Stimulated activated memory B cell treated with anti-CD40 and anti-IgM and Interleukin-4, amounts not matched to agents 10 μg/mL and 1 μg/mL and 100 μg/mL, for 72 hours (primary cell): ENCODE measurements at places on chromosomes 5 and 9.

DNA sequence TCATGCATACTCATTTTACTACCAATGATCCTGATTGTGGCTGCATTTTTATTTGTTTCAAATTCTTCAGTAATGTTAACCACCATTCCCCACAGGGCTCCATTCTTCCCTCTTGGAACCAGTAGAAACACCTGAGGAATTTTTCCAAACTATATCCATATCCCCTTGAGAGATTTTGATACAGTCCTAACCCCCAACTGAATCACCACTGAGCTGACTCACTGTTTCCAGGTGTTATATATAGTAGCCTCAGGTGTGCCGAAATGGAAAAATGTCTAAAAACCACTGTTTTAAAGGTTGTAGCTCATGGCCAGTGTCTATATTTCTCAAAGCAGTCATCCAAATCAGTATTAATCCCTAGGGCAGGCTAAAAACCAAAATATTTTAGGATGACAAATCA is 85.2 kb downstream of the MRPS27 start:
- ATAC-seq, result no peak

DNA sequence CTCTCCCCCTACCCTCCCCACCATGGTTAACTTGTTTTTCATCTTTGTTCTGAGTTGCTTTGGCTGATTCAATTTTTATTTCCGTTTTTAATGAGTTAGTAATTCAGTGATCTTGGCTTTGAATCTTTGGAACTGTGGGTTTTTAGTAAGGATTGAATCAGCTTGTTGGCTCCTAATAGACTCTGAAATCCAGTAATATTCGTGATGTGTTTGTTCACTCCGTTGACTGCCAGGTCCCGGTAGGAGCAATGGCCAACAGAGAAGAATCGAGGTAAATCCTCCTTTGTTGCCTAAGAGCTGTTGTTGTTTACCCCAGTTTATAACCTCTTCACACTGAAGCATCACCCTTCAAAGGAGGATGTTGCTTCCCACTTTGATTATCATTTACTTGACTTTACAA is 92.7 kb downstream of the PCSK1 start:
- no peak for ATAC-seq

DNA sequence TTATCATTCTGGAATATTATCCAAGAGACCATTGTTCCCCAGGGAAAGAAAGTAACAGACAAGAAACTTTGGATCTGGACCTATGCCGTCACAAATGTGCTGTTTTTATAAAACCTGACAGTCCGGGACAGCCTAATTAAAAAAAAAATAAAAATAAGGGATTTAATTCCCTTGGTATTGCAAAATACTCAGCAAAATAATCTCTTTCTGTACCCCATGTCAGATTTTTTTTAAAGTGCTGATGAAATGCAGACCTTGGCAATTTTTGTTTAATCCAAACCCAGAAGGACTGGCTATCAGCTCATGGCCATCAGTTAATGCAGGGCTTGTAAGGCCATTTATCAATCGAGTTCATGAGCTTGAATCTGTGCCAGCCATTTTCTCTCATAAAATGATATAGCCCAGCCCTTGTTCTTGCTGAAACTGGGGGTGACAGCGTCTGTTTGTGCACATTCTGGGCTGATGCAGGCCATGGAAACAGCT is 162.7 kb upstream of the S1PR3 start:
- ATAC-seq, result no peak

- ATAC-seq, result no peak
Measured at GRCh38 chr9:111795557-111795839, 761 bp upstream of the SHOC1 start.

- ATAC-seq, result no peak
Measured at GRCh38 chr9:85276741-85277140, 465.0 kb downstream of the AGTPBP1 start.

DNA sequence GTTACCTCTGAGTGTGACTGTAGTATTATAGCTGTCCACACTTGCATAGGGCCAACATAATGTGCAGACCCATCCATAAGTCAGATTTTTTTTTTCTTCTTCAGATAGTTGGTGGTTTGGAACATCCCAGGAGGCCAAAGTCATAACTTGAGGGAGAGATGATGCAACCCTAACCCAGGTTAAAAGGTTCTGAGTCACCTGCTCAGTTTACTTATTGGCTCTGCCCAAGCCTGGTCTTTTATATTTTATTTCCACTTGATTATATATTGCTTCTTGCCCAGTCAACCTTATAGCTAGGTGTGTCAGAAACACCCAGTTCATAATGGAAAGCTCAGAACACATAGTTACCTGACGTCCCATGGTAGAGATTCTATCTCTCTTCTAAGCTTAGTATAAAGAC is 113.1 kb upstream of the PCSK1 start:
- no peak for ATAC-seq

- no peak for ATAC-seq
Measured at GRCh38 chr5:137146402-137146890, 352.7 kb downstream of the SPOCK1 start.

DNA sequence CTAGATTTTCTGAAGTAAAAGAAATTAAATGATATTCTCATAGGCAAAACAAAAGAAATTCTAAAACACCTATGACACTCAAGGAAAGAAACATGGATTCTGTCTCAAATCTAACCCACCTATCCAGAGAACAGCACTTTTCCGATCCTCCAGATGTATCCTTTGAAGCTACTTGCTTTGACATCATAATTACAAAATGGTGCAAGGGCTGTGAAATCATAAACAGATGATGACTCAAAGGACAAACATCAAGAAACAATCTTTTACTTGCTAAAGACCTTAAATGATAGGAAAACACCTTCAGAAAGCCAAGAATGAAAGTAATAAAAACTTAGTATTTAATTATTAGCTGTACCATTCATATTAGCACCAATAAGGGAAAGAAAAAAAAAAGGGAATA is 202.6 kb downstream of the DENND1A start:
- ATAC-seq, result no peak

DNA sequence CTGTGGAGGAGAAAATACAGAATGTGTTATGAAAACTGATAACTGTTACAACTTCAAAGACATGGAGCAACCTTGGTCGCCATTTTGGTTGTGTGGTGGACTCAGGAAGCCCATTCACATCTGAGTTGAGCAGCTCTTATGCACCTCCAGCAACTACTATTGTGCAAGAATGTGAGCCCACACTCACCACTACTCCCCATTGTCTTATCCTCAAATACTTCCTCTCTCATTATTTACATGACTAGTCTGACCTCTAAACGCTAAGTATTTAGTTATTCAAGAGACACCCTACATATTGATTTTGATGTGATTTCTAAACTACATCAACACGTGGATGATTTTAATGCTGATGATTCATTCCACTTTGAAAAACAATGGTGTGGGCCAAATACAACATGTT is 516.6 kb upstream of the CLINT1 start:
- no peak for ATAC-seq

DNA sequence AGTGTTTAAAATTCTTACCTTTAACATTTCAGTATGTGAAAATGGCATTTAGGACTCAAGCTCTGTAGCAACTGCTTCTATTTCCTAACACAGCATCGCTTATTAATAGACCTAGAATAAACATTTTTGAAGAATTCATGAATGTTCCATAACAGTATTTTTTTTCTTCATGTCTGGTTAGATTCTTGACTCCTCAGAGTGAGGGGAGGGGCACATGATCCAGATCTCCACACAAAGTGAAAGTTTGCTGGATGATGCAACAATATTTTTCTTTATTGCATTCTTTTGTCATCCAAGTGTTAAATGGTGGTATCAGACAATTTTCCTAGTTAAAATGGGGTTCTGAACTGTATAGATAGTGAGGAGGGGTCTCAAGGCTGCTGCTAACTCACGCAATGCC is 130.8 kb upstream of the MAN2A1 start:
- no peak for ATAC-seq
